HFFc6 (cell line): ENCODE measurements at places on chromosomes 16 and 17. TPM values are rescaled to one million over a fixed set of nuclear protein-coding genes. Genes with fewer than 3 reads are reported as not detected.

- H3K4me1 ChIP-seq: peaks cover 14% of the 10 kb centered on the region
- no peak overlapping the region for H3K4me3 ChIP-seq
- H3K36me3 ChIP-seq: no peaks in the 10 kb centered on the region
- no peak overlapping the region for H3K27ac ChIP-seq
- DNase-seq: no peak
Observed at GRCh38 chr17:19453296-19453695, 42.3 kb downstream of the RNF112 start.

- no peak for DNase-seq
- peaks cover 4% of the 10 kb centered on the region; the same call in 1 of the 2 replicates for H3K27me3 ChIP-seq
- H3K27ac ChIP-seq: no peak overlapping the region
- no peak overlapping the region for H3K4me3 ChIP-seq
- peaks cover 55% of the 10 kb centered on the region for H3K4me1 ChIP-seq
Observed at GRCh38 chr17:19388791-19389785, 2.1 kb upstream of the MFAP4 start.

GRCh38 chr17:46171939-46172338 is 21.3 kb downstream of the KANSL1 start:
- H3K4me3 ChIP-seq: no peak overlapping the region
- H3K27me3 ChIP-seq: no peaks in the 10 kb centered on the region; the same call in 1 of the 2 replicates
- peaks cover 38% of the 10 kb centered on the region for H3K36me3 ChIP-seq
- H3K4me1 ChIP-seq: peaks cover 58% of the 10 kb centered on the region
- no peak for DNase-seq
- H3K27ac ChIP-seq: no peak overlapping the region

- no peak for DNase-seq
- H3K27ac ChIP-seq: no peak overlapping the region
- no peak overlapping the region for H3K4me3 ChIP-seq
- no peaks in the 10 kb centered on the region for H3K36me3 ChIP-seq
- H3K4me1 ChIP-seq: peaks cover 8% of the 10 kb centered on the region; the same call in 1 of the 2 replicates
Observed at GRCh38 chr17:76660656-76661042, 17.1 kb upstream of the ST6GALNAC1 start.

DNA sequence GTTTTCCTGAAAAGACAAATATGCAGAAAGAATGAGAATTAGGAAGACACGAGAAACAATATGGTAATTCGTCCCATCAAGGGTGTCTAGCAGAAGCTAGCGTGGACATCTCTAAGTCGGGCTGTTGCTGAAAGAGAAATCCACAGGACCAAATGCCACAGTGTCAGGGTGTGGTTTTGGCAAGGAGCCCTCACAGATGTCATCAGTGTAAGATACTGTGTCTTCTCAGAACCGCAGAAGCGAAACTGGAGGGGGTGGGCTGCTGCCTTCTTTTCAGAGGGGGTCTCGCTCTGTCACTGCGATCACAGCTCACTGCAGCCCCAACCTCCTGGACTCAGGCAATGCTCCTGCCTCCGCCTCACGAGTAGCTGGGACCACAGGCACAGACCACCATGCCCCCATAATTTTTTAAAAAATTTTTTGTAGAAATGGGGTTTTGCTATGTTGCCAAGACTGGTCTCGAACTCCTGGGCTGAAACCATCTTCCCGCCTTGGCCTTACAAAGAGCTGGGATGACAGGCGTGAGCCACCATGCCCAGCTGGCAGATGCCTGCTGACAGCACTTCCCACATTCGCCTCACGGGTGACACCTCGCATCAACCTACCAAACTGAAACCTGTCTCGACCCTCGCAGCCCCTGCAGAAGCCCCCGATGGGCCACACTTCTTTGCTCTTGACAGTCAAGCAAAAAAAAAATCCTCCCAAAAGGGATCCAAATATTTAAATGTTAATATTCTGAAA is 26.2 kb downstream of the TRAP1 start:
- H3K4me3 ChIP-seq: peak overlapping the region; percentile 80
- H3K27ac ChIP-seq: peak overlapping the region; percentile 80
- peaks cover 3% of the 10 kb centered on the region; the same call in 1 of the 2 replicates for H3K27me3 ChIP-seq
- no peak for DNase-seq
- peaks cover 16% of the 10 kb centered on the region; the same call in 1 of the 2 replicates for H3K36me3 ChIP-seq
- peaks cover 39% of the 10 kb centered on the region for H3K4me1 ChIP-seq

DNA sequence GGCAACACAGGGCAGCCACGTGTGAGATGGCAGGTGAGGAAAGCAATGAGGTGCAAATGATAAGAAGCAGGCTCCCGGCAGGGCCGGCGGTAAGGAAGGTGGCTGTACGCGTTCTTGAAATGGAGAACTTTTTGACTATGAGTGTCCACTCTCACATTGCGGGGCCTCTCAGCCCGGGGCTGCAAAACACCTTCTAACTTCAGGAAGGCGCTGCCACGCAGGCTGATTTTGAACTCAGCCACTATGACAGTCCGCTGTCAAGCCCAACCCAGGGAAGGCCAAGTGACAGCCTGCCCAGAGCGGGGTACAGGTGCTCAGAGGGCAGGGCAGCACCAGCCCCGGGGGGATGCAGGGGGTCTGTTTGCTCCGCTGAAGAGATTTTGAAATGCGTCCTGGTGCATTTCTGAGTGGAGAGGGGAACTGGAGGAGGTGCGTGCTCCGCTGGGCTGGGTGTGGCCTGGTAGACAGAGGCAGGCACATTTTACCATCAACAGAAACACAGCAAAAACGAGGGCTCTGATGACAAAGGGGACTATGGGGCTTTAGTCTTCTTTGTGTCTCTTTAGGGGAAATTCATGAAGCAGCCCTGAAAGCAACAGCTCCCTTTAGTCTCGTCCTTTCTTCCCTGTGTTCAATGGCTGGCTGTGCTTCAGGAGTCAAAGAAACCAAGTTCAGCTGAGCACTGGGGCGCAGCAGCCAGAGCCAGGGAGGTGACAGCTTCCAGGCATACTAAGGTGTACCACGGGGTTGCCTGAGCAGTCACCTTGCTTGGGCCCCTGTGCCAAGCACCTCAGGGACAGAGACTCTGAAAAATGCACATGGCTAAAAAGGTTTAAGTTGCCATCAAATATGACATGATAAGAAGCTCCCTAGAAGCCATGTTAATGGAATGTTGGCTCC is 14.6 kb upstream of the SREBF1 start:
- no peak overlapping the region for H3K4me3 ChIP-seq
- no peak overlapping the region for H3K27ac ChIP-seq
- DNase-seq: no peak
- peaks cover 17% of the 10 kb centered on the region; the same call in 1 of the 2 replicates for H3K36me3 ChIP-seq
- H3K4me1 ChIP-seq: peaks cover 35% of the 10 kb centered on the region
- peaks cover 13% of the 10 kb centered on the region for H3K27me3 ChIP-seq

DNA sequence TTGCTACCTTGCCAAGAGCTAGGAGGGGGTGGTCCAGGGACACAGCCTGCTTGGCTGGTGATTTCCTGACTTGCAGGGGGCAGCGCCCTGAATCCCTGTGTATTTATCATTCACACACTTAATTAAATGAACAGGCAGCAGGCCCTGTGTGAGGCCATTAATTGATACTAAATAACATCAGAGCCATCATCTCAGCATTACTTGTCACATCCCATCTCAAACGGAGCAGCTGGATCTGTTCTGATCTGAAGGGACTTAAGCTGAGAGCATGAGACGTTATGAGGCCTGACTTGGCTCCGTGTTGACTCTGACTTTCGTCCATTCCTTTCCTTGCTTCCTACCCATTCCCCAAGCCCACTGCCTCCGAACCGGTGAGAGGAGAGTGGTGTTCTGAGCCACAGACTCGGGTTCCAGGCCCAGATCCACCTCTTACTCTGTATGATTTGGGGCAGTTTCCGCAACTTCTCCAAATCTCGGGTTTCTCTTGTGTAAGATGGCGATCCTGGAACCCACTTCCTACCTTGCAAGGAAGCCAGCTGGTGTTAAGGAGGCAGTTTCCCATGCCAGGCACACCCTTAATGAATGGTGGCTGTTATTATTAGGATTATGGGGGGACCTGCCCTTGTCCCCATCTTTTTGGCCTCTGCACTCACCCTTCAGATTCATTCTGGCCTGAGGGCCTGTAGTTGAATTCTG is 33.8 kb downstream of the CACNA1G start:
- H3K27ac ChIP-seq: no peak overlapping the region
- H3K4me3 ChIP-seq: no peak overlapping the region
- H3K36me3 ChIP-seq: no peaks in the 10 kb centered on the region
- peaks cover 6% of the 10 kb centered on the region for H3K4me1 ChIP-seq
- peaks cover 14% of the 10 kb centered on the region for H3K27me3 ChIP-seq

DNA sequence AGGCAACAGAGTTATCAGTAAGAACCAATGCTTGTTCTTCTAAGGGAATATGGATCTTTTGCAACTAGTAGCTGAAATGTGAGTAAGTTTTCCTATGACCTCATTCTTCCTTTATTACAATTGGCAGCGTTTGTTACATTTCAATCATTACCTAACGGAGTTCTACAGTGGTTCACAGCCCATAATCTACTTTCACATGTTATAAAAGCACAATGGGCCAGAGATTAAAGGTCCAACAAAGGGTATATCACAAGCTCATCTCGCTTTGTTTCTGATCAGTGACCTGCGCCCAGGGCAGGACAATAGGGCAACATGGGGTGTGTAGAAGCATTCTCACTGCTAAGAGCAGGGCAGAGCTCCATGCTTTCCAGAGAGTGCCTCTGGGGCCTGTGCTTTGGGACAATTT is 279.9 kb upstream of the DYNLRB2 start:
- H3K36me3 ChIP-seq: no peaks in the 10 kb centered on the region
- no peaks in the 10 kb centered on the region for H3K4me1 ChIP-seq
- no peak overlapping the region for H3K27ac ChIP-seq
- DNase-seq: no peak

GRCh38 chr16:19113577-19114358 is at the start of gene ITPRIPL2:
TSS of gene ITPRIPL2 (plus strand) at chr16:19113964. CDS start at chr16:19114462, 498 bp downstream.
- peak within 1 kb of the TSS; percentile 90 for H3K4me3 ChIP-seq
- H3K27ac ChIP-seq: peak within 1 kb of the TSS; percentile 97
- H3K27me3 ChIP-seq: no peaks in the 10 kb centered on the region
- peaks cover 40% of the 10 kb centered on the region for H3K4me1 ChIP-seq

DNA sequence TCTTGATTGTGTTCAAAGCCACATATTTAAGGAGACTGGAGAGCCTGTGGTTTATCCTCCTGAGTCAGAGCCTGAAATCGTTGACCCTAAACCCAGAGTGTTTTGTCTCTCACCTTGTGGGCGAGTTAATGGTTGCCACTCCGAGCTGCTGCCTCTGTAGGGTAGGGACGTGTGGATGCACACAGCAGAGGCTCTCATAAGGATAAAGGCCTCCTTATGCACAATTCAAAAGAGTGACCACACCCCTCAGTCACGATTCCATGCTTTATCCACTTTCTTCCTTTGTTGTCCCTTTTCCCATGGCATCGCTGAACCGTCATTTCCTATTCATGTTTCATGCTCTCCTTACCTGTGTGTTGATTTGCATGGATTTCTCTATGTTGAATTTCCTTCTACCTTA is 805.0 kb upstream of the RBFOX1 start:
- H3K4me1 ChIP-seq: no peaks in the 10 kb centered on the region
- H3K36me3 ChIP-seq: no peaks in the 10 kb centered on the region
- H3K27me3 ChIP-seq: peaks cover 4% of the 10 kb centered on the region; the same call in 1 of the 2 replicates
- DNase-seq: no peak
- no peak overlapping the region for H3K4me3 ChIP-seq

GRCh38 chr16:48498769-48499631 is 111.0 kb downstream of the N4BP1 start:
- no peak overlapping the region for H3K4me3 ChIP-seq
- peak; percentile 42 for DNase-seq
- H3K27ac ChIP-seq: no peak overlapping the region; the same call in 1 of the 2 replicates
- H3K4me1 ChIP-seq: peaks cover 27% of the 10 kb centered on the region
- no peaks in the 10 kb centered on the region for H3K36me3 ChIP-seq
- 0 out of 2 replicates have a peak, but pooled peaks cover 3% of the 10 kb centered on the region for H3K27me3 ChIP-seq

GRCh38 chr16:3389663-3390338 is 11.0 kb downstream of the ZSCAN32 start:
- DNase-seq: no peak
- H3K27me3 ChIP-seq: no peaks in the 10 kb centered on the region; the same call in 1 of the 2 replicates
- H3K36me3 ChIP-seq: peaks cover 82% of the 10 kb centered on the region
- H3K4me1 ChIP-seq: no peaks in the 10 kb centered on the region
- no peak overlapping the region for H3K4me3 ChIP-seq
- H3K27ac ChIP-seq: no peak overlapping the region

- H3K27me3 ChIP-seq: peaks cover 2% of the 10 kb centered on the region; the same call in 1 of the 2 replicates
- H3K4me1 ChIP-seq: peaks cover 52% of the 10 kb centered on the region
- peak overlapping the region; percentile 83 for H3K4me3 ChIP-seq
- DNase-seq: peak; percentile 84
- peak overlapping the region; percentile 100 for H3K27ac ChIP-seq
Observed at GRCh38 chr17:78324391-78325075, 35.3 kb downstream of the SOCS3 start.

DNA sequence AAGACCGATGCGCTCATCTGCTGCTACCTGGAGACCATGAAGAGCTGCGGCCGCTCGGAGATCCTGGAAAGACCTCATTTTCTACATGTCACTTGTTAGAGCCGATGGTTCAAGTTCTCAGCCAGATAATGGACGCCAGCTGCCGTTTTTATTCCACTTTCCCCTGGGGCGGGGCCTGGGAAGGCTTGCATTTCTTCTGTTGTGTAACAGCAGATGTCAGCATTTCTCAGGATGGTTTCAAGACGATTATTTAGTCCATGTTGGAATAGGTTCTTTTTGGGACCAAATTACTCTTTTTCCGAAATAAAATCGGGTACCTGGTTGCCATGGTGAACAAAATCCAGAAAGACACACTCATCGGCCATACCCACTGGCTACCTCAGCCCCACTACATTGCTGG is 1418.3 kb downstream of the CDH11 start:
- H3K27ac ChIP-seq: no peak overlapping the region
- H3K4me1 ChIP-seq: no peaks in the 10 kb centered on the region
- no peak overlapping the region for H3K4me3 ChIP-seq
- H3K27me3 ChIP-seq: no peaks in the 10 kb centered on the region
- no peak for DNase-seq

- H3K4me3 ChIP-seq: no peak overlapping the region
- H3K27me3 ChIP-seq: no peaks in the 10 kb centered on the region; the same call in 1 of the 2 replicates
- H3K36me3 ChIP-seq: no peaks in the 10 kb centered on the region
- no peak overlapping the region for H3K27ac ChIP-seq
Observed at GRCh38 chr16:75764154-75764768, 38.0 kb upstream of the CPHXL start.

- H3K36me3 ChIP-seq: peaks cover 28% of the 10 kb centered on the region
- H3K4me3 ChIP-seq: no peak overlapping the region
- peaks cover 5% of the 10 kb centered on the region; the same call in 1 of the 2 replicates for H3K27me3 ChIP-seq
- H3K4me1 ChIP-seq: peaks cover 42% of the 10 kb centered on the region
- no peak overlapping the region for H3K27ac ChIP-seq
- no peak for DNase-seq
Observed at GRCh38 chr16:16030449-16030848, 81.0 kb downstream of the ABCC1 start.

Gene HOXB2
- total RNA-seq: not detected in 3 replicates

Gene OTOP2
- not detected in 3 replicates for total RNA-seq

Gene POLR2C
- 68.4 to 74.3 TPM (median 69.1 TPM) in 3 replicates for total RNA-seq

Gene ZFPM1
- 4.8 to 6.5 TPM (median 5.3 TPM) in 3 replicates for total RNA-seq

Gene SLC16A13
- 1.6 to 2.9 TPM (median 2.3 TPM) in 3 replicates for total RNA-seq

Gene CDRT15L2
- not detected in 3 replicates for total RNA-seq

Gene TMC5
- not detected in 3 replicates for total RNA-seq

Gene SLC16A6
- total RNA-seq: 0.20 to 0.56 TPM in 2 of 3 replicates, not detected in the other

Gene NPIPA5
- total RNA-seq: 0.34 to 0.66 TPM (median 0.34 TPM) in 3 replicates
